CD4-positive, CD25-positive, alpha-beta regulatory T cell (primary cell): ENCODE measurements at places on chromosomes 1 and 21. TPM values are rescaled to one million over a fixed set of nuclear protein-coding genes. Genes with fewer than 3 reads are reported as not detected.
A peak's percentile ranks its signal among the peaks of the same experiment; 100 is the strongest.

GRCh38 chr1:160925652-160926244 is 28.9 kb downstream of the ITLN2 start:
- peaks cover 3% of the 10 kb centered on the region for H3K27me3 ChIP-seq
- no peak overlapping the region for H3K27ac ChIP-seq
- no peaks in the 10 kb centered on the region for H3K4me1 ChIP-seq
- no peak overlapping the region for H3K4me3 ChIP-seq
- no peaks in the 10 kb centered on the region for H3K36me3 ChIP-seq

- H3K4me1 ChIP-seq: no peaks in the 10 kb centered on the region
- H3K36me3 ChIP-seq: no peaks in the 10 kb centered on the region
- no peak overlapping the region for H3K4me3 ChIP-seq
- H3K27ac ChIP-seq: no peak overlapping the region
- no peaks in the 10 kb centered on the region for H3K27me3 ChIP-seq
- no peak for DNase-seq
Measured at GRCh38 chr1:2372551-2373490, 18.5 kb downstream of the MORN1 start.

- no peak overlapping the region for H3K27ac ChIP-seq
- no peak overlapping the region for H3K4me3 ChIP-seq
- H3K36me3 ChIP-seq: no peaks in the 10 kb centered on the region
- no peak for DNase-seq
- H3K27me3 ChIP-seq: no peaks in the 10 kb centered on the region
- H3K4me1 ChIP-seq: no peaks in the 10 kb centered on the region
Measured at GRCh38 chr1:25651036-25651640, 34.5 kb downstream of the MAN1C1 start.

GRCh38 chr1:86714561-86715244 is 10.3 kb downstream of the SH3GLB1 start:
- H3K4me3 ChIP-seq: peak overlapping the region; percentile 39
- H3K4me1 ChIP-seq: peaks cover 21% of the 10 kb centered on the region
- H3K27me3 ChIP-seq: no peaks in the 10 kb centered on the region
- peak; percentile 21 for DNase-seq

DNA sequence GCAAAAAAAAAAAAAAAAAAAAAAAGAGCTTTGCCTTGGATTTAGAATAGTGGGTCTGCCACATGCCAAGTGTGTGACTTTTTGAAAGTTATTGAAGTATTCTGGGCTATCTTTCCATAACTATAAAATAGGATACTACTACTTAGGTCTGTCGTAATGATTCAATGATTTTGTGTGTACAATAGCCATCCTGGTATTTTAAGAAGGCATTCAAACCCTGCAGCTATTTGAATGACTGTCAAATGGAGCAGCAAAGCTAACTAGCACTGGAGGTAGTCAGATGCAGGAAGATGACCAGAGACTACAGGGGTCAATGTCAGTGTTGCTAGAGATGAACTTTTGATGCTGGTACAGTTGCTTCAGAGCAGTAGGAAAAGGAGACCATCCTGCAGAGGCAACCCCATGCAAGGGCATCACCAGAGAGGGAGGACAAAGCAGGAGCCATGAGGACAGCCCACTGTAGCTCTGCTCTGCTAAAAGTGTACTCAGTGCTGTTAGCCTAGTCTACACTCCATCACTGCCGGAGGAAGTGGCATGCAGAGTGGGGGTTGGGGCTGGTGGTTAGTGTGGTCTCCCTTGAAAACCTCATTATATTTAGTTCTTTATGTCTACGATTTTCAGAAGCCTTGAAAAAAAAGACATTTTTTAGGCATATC is 29.0 kb downstream of the DUSP10 start:
- H3K36me3 ChIP-seq: peaks cover 5% of the 10 kb centered on the region
- peaks cover 98% of the 10 kb centered on the region for H3K4me1 ChIP-seq
- peak overlapping the region; percentile 95 for H3K27ac ChIP-seq
- H3K27me3 ChIP-seq: no peaks in the 10 kb centered on the region

DNA sequence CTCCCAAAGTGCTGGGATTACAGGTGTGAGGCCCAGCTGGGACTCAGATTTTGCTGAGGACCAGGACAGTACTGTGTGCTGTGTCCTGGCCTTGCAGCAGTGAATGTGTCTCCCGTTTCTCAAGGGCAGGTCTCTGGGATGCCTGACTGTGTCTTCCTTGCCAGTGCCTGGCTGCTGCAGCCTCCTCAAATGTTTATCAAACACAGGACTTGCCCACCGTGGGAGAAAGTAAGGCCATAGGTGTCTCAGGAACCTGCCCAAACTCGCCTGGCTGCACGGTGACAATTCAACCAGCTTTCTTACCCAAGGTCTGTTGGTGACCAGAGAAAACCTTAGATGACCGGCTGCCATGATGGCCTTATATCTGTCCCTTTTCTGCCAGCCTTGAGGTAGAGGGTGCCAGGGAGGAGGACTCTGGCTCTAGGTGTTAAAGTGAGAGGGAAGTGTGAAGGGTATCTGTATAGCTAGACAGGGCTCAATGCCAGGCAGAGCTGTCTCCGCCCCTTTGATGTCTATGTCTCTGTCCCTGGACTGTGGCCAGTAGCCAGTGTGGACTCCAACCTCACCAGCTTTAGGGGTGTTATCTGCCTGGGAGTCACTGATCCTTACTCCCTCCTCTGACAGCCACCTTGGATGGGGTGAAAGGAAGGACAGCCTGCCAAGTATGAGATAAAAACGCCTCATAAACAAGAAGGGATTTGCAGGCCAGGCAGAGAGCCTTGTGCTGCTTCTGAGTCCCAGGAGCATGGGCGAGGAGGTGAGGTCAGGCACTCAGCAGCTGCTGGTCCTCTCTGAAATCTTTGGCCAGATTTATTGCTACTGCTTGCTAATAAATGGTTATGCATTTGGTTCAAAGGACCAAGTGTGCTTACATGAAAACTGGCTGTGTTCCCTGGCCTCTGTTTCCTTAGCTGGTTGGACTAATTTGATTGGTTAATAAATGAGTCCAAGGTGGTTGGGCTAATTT is 22.3 kb downstream of the IL6R start:
- DNase-seq: no peak
- peaks cover 53% of the 10 kb centered on the region for H3K36me3 ChIP-seq
- H3K27me3 ChIP-seq: no peaks in the 10 kb centered on the region
- peak overlapping the region; percentile 18 for H3K27ac ChIP-seq
- H3K4me1 ChIP-seq: peaks cover 79% of the 10 kb centered on the region
- H3K4me3 ChIP-seq: no peak overlapping the region

DNA sequence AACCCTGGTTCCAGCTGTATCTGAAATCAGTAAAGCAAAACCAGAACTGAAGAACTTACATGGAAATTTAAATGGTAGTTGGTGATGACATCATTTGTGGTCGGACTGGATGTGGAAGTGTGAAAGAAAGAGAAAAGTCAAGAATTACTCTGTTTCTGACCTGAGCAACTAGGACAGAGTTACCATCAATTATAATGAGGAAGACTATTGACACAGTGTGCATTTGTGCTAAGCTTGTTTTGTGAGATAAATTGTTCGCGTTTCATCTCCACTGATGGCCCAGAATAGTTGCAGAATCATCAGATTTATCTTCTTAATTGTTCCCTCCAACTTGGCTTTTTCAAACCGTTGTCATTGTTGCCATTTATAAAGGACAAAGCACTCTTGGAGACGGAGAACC is 410.6 kb upstream of the DEPDC1 start:
- H3K36me3 ChIP-seq: no peaks in the 10 kb centered on the region
- no peaks in the 10 kb centered on the region for H3K27me3 ChIP-seq
- H3K4me1 ChIP-seq: no peaks in the 10 kb centered on the region

- DNase-seq: no peak
- H3K4me3 ChIP-seq: no peak within 1 kb of the TSS
- H3K27me3 ChIP-seq: no peaks in the 10 kb centered on the region
- H3K36me3 ChIP-seq: no peaks in the 10 kb centered on the region
Measured at GRCh38 chr1:26353976-26354820, at the start of gene CRYBG2. CRYBG2 (minus strand) TSS chr1:26354130; CDS start chr1:26346657, 7,473 bp downstream.

- no peaks in the 10 kb centered on the region for H3K36me3 ChIP-seq
- H3K27me3 ChIP-seq: no peaks in the 10 kb centered on the region
- H3K4me1 ChIP-seq: no peaks in the 10 kb centered on the region
- no peak overlapping the region for H3K27ac ChIP-seq
- no peak for DNase-seq
- H3K4me3 ChIP-seq: no peak overlapping the region
Measured at GRCh38 chr1:245434280-245434679, 279.5 kb downstream of the KIF26B start.

DNA sequence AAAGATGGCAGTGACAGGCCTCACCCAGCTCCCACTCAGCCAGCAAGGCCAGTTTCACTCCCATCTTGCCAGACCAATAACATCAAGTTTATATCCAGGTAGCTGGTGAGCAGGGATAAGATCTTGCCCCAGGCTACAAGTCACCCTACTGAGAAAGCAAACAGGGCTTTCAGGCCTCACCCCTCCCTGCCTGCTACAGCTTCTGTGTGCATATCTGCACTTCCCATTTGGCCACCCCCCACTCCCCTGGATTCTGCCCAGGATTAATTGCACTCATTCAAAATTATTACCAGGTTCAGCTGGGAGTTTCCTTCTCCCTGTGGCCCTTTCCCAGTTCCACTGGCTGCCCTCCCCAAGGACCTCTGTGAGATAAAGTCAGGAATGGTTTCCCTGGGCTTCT is 352.1 kb downstream of the TBX15 start:
- no peaks in the 10 kb centered on the region for H3K4me1 ChIP-seq
- no peaks in the 10 kb centered on the region for H3K27me3 ChIP-seq
- no peak overlapping the region for H3K27ac ChIP-seq
- DNase-seq: no peak

- DNase-seq: peak; percentile 46
- H3K36me3 ChIP-seq: peaks cover 17% of the 10 kb centered on the region
- H3K4me1 ChIP-seq: peaks cover 37% of the 10 kb centered on the region
Measured at GRCh38 chr1:155174324-155175280, 953 bp downstream of the TRIM46 start.

GRCh38 chr1:158093376-158093775 is 87.3 kb upstream of the CD1D start:
- no peak overlapping the region for H3K4me3 ChIP-seq
- no peak for DNase-seq
- H3K27me3 ChIP-seq: no peaks in the 10 kb centered on the region
- no peaks in the 10 kb centered on the region for H3K4me1 ChIP-seq
- no peaks in the 10 kb centered on the region for H3K36me3 ChIP-seq

- no peak overlapping the region for H3K4me3 ChIP-seq
- H3K27ac ChIP-seq: no peak overlapping the region
- DNase-seq: no peak
- H3K27me3 ChIP-seq: no peaks in the 10 kb centered on the region
- no peaks in the 10 kb centered on the region for H3K36me3 ChIP-seq
- H3K4me1 ChIP-seq: no peaks in the 10 kb centered on the region
Measured at GRCh38 chr21:39763272-39763970, 18.4 kb downstream of the IGSF5 start.

DNA sequence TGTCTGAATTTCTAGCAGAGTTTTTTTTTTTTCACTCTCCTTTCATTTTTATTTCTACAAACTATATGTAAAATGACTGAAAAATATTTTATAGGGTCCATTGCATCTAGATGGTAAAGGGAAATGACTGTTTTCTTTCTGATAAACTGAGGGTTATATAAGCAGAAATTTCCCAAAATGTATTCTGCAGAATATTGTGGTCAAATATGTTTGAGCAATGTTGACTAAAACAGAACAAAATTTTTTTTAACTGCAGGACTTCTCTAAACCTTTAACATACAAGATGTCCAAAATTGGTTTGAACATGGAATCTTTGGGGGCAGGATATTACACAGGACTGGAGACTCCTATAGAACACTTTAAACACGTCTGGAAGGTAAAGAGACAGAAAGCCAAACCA is 190.5 kb downstream of the TOMM20 start:
- DNase-seq: no peak
- H3K4me1 ChIP-seq: no peaks in the 10 kb centered on the region
- no peak overlapping the region for H3K27ac ChIP-seq
- no peaks in the 10 kb centered on the region for H3K27me3 ChIP-seq
- H3K36me3 ChIP-seq: no peaks in the 10 kb centered on the region

FALEC gene
- polyA plus RNA-seq: not detected

APOBEC4 gene
- not detected for polyA plus RNA-seq

PRR9 gene
- polyA plus RNA-seq: not detected

TTC22 gene
- 4.7 TPM for polyA plus RNA-seq

C1orf159 gene
- polyA plus RNA-seq: 6.3 TPM

CCDC190 gene
- not detected for polyA plus RNA-seq

OR2L8 gene
- not detected for polyA plus RNA-seq

TBX19 gene
- 2.1 TPM for polyA plus RNA-seq

CELA3A gene
- polyA plus RNA-seq: not detected

TEX38 gene
- polyA plus RNA-seq: not detected
